Stimulated activated CD8-positive, alpha-beta memory T cell treated with anti-CD3 and anti-CD28 coated beads, Interleukin-7, amount 100 ng/mL, for 4 hours (primary cell): ENCODE measurements at places on chromosomes 13 and 19.

GRCh38 chr19:925087-925525 is 729 bp upstream of the ARID3A start:
- no peak for DNase-seq

- DNase-seq: no peak
Observed at GRCh38 chr13:86870444-86870843, 800.7 kb upstream of the SLITRK5 start.

- no peak for DNase-seq
Observed at GRCh38 chr13:85347251-85347650, 452.0 kb downstream of the SLITRK6 start.

GRCh38 chr19:14632286-14632685 is 42.4 kb downstream of the ADGRE3 start:
- DNase-seq: no peak

DNA sequence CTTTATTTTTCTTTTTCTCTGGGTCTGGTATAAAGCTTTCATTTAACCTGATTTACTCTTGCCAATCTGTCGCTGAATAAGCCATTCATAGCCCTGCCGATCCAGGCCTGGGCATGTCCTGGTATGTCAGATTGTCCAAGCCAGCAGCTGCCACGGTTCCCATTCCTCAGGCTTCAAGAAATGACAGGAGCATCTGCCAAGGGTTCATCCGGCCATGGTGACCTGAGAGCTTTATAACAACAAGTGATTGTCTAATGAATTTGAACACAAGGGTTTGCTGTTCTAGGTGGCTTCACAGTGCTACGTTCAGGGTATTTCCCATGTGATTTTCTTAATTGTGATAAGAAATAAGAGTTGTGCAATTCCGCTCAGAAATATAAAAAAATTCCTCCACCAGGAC is 20.0 kb downstream of the PNMA8A start:
- no peak for DNase-seq

DNA sequence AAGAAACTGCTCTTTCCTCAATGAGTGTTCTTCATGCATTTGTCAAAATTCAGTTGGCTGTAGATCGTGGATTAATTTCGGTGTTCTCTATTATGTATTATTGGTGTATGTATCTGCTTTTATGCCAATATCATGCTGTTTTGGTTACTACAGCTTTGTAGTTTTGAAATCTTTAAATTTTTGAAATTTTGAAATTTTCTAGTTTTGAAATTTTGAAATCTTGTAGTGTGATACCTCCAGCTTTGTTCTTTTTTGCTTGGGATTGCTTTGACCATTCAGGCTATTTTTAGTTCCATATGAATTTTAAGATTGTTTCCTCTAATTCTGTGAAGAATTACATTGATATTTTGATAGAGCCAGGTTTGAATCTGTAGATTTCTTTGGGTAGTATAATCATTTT is 3.1 kb downstream of the CD33 start:
- DNase-seq: no peak

DNA sequence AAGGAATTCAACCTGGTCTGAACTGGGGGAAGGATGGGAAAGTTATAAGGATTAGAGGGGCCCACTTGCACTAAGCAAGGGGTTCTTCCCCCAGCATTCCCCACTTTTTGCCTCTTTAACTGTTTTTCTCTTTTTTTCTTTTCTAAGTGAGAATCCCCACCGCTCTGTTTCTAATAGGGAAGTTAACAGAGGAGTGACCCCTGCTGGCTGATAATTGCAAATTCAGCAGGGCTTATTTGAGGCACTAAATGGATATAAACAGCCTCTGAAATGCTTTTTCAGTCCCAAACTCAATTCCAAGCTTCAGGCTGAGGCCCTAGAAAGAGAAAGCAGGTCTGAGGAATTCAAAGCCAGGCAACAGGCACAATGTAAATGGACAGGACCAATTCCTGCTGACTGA is 38.2 kb upstream of the CEACAM21 start:
- no peak for DNase-seq

DNA sequence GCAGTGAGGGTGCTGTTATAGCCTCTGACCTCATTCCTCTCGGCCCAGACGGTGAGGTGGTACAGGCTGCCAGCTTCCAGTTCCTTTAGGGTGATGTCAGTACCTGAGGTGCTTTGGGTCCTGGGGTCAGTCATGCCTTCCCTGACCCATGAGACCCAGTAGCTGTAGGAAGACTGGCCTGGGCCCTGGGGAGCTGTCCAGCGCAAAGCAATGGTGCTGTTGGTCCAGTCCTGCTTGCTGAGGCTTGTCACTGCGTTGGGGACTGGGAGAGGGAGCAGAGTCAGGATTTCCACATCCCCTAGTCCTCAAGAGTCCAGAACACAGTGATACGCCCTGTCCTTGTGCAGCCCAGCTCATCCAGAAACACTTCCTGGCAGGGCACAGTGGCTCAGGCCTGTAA is 10.7 kb downstream of the PTPRH start:
- DNase-seq: no peak

- DNase-seq: no peak
Observed at GRCh38 chr13:52025475-52026245, 1.2 kb downstream of the UTP14C start.

GRCh38 chr13:69202996-69203395 is 904.6 kb upstream of the ATXN8OS start:
- DNase-seq: no peak

DNA sequence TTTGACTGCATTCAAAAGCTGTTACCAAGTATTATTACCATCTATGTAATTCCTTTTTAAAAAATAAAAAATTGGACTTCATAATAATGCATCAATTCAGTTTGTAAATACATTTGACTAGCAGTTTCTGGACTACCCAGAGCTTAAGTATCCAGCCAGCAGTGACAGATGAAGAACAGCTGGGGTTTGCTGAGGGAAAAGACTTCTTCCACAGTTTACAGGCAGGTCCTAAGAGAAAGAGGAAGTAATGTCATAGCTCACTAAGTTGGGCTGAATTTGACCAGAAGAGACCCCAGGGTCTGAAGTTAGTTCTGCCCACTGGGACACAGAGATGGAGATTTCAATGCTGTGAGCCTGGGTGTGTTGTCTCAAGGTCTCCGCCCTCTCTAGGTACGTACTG is 96.4 kb downstream of the MBNL2 start:
- no peak for DNase-seq

DNA sequence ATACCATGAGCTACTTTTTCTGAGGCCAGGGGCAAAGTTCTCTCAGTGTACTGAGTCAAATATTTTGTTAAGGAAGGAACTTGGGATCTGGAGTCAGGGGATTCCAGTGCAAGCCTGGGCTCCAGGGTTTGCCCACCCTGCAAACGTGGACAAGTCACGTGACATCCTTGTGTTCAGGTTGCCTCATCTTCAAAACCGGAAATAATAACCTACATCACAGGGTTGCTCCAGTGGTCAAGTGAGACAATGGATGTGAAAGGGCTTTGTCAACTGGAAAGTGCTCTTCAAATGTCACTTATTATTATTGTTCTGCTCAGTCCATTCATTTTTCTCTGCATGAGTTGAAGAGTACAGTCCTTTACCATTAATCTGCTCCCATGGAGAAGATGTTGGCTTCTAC is 414.9 kb downstream of the COG6 start:
- DNase-seq: no peak

DNA sequence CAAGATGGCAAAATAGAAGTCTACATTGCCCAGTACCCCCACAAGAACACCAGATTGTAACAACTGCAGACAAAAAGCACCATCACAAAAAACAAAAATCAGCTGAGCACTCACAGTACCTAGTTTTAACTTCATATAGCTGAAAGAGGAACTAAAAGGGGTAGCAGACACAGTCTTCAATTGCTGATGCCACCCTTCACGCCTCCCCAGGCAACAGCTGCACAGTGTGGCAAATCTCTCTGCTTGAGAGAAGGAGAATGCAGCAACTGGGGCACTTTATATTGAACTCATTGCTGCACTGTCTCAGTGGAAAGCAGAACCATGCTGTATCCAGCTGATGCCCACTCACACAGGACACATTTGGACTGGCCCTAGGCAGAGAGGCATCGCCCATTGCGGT is 2714.5 kb upstream of the PCDH20 start:
- no peak for DNase-seq

DNA sequence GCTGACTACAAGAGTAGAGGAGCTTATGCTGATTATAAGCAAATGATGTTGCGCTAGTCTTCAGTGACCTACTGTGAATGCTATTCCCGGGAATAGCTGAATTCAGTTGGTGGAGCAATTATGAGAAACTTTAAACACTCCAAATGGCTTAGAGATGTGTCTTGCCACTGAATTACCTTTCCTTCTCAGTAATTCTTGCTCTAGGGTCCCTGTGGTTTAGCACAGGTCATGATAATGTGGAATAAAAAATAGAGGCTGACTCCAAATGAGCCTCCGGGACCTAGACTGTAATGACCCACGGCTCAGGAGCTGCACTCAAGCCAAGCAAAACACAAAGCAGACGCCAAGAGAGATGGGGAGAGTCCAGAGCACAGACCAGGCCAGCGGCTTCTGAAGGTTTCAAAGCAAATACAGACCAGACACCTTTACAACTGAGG is 124.7 kb downstream of the RGCC start:
- DNase-seq: no peak

GRCh38 chr19:47503826-47504150 is 11.1 kb downstream of the NAPA start:
- no peak for DNase-seq

- DNase-seq: no peak
Observed at GRCh38 chr13:21606796-21607195, 2.8 kb upstream of the MICU2 start.

DNA sequence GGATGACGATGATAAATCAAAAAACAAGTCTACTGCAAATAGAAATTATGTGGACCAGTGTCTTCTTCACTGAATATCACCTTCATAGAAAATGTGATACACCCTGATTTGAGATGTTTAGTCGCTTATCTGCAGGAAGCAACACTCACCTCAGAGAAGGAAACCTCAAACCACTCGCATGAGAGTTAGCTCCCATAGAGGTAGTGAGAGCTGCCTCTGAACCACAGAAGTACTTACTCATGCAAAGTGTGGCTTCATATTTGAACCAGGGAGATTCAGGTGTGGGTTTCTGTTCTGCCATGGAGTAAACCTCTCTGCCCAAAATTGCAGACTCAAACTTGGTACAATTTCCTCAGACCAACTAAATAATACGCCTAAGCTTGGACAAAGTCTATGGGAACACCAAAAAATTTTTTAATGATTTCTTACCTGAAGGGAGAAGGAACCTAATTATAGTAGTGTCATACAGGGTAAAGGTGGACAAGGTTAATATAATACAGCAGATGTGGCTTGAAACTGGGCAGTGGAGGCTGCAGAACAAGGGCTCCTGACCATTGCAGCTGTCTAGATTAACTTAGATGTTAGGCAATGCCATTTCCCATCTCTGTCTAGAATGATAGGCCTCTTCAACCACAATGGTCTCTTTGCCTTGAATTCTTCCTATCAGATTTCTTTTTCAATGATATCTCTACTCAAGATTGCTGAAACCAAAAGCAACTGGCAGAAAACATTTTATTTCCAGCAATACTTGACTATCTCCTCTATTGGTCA is 29.6 kb upstream of the RCBTB2 start:
- peak; percentile 42 for DNase-seq

GRCh38 chr13:60090574-60090973 is 73.2 kb downstream of the DIAPH3 start:
- no peak for DNase-seq

- no peak for DNase-seq
Observed at GRCh38 chr13:98783856-98784478, 31.5 kb upstream of the SLC15A1 start.

GRCh38 chr19:28454083-28454482 is 758.9 kb downstream of the UQCRFS1 start:
- no peak for DNase-seq
